ENCODE measurements at places on chromosomes 11 and 22.

DNA sequence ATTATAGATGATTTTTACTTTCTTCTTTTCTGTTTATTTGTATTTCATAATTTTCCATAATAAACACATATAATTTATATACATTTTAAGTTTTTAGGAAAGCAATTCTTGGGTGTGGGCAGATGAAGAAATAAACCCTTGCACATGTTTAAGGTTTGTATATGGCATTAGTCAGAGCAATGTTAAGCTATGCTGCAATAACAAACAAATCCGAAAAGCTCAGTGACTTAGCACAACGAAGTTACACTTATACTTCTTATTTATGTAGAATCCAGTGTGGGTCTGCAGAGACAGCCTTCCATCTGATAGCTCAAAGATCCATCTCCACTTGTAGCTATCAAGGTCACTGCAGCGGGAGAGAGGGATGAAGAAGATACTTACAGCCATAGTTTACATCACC, 68.5 kb upstream of the BARX2 start:
- DNase-seq, result no peak

DNA sequence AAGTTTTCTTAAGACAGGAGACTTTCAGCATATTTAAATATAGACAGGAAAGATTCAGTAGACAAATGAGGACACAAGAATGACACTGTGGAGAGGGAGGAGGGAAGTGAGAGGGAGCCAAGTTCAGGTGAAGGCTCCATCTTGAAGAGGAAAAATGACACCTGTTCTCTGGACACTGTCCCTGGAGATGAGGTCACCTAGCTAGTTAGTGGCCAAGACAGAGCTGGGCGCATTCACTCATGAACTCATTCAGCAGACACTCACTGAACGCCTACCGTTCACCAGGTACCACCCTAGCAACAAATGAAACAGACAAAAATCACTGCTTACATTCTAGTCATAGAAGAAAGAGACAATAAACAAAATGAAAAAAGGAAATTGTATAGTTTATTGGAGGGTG, 103.3 kb upstream of the PARVA start:
- no peak for DNase-seq

- DNase-seq, result peak; percentile 82
Observed at GRCh38 chr11:64152841-64153691, 12.8 kb downstream of the MACROD1 start.

- DNase-seq, result no peak
Observed at GRCh38 chr11:45050111-45050510, 96.3 kb upstream of the PRDM11 start.

DNA sequence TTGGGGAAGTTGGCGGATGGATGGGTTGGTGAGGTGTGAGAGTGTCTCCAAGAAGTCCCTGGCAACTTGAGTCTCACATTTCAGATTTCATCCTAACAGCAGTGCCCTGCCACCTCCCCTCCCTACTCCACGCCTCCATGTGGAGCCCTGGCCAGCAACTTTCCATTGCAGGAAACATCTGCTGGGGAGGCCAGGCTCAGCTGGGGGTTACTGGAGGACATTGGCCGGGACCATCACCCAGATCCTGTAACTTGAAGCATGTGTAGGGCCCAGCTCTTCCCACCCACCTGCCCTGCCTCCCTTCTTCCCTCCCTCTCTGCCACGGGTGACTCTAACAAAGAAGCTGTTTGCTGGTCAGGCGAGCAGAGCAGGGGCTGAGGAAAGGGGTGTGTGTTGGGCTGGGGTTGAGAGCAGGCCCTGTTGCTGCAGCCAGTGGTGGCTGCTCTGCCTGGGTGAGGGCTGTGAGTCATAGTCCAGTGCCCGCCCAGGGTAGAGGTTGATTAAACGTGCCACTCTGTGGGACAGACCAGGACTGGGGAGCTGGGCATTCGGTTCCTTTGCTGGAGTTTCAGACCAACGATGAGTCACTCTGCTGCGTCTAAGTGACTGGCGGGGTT, 64.0 kb downstream of the SCN3B start:
- no peak for DNase-seq

- no peak for DNase-seq
Observed at GRCh38 chr22:20946080-20946986, 20.7 kb upstream of the AIFM3 start.

GRCh38 chr22:26912655-26913345, 255.4 kb downstream of the MIAT start:
- DNase-seq, result no peak

DNA sequence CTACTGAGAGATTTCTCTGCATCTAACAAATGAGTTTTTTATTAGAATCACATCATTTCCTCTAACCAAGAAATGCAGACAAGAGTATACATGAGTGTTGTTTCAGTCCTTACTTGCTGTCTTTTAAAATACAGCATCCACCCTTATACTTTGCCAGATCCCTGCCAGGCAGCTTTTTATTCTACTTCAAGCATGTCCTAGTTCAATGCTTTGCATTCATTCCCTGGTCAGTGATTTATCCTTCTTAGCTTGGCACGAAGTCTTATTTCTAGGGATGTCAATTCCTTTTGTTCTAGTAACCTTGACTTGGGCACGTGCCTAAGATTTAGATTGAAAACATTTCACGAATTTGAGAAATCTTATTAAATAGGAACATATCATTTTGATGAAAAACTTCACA, 307.2 kb upstream of the MPPED2 start:
- DNase-seq, result no peak

DNA sequence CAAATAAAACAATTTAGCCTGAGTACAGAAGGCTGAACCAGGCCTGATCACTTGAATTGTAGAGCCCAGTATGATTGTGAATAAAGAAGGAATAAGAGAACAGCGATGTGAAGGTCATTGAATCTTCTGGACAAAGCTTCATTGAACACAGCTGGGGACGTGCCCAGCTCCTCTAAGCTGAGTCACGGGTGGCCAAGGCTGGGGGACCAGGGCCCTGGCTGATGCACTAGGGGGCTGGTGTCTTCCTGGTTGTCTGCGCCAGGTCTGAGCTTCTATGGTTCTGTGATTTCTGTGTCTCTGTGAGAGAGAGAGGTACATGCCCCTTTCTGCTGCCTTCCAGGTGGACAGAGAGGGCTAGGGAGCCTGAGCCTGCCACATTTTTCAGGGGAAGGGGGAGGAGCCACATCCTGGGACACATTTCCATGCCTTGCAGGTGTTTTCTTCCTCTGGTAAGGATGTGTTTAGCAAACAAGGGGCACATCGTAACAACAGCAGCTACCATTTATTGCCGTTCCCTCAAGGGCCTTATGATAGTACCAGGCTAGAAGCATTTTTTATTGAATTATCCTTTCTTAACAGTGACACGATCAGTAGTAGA, 135.7 kb downstream of the C11orf91 start:
- no peak for DNase-seq

DNA sequence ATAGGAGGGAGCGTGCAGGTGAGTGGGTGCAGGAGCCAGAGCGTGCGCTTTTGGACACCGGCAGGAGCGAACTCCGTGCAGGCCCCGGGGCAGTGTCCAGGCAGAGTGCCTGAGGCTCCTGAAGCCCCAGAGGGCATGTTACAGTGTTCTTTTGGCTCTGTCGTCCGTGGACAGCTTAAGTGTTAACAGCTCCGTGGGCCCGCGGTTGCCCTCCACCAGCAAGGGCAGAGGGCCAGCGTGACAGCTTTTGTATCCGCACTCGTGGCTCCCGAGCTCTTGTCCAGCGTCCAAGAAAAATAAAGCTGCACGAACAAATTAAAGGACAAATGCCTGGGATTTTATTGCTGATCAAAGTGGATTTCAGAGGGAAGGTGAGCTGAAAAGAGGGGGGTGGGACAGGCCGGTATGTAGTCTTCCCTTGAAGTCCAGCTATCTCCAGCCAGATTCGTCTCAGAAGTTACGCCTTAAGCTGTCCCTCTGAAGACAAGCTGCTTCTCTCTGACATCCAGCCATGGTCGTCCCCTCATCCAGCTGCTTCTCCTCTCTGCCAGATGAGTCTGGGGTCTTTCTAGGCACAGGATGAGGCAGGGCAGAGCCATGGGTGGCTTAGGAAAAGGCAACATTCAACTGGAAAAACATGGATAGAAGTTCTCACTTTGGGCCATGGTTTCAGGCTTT, 968 bp upstream of the TMEM109 start:
- no peak for DNase-seq

GRCh38 chr11:96279018-96279895, 63.7 kb downstream of the MAML2 start:
- DNase-seq, result no peak

GRCh38 chr11:128776424-128777284, 82.8 kb downstream of the FLI1 start:
- peak; percentile 65 for DNase-seq

DNA sequence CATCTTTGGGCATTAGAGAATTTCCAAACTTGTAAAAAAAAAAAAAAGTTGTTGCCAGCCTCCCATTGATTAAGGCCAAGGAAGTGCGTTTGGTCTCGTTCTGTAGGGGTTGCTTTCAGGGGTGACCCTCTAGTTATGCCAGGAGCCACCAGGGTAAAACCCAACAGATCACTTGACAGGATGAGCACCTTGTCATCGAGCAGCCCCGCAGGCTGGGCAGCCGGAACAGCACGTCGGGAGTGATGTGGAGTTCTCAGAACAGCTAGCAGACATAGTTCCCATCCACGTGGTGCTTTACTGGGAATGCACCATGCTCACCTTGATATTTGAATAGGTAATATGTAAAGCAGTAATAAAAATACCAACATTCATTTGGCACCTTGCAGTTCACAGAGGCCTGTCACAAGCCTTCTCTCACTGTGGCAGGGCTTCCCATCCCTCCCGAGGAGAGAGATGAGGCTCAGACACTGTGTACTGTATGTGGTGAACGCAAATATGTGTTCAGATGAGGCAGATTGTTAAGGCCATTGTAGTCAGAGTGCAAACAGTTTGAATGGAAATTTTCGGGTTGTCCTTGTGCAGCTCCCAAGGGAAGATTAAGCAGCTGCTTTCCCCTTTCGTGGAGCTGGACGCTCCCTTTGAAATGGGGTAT, 70.9 kb upstream of the SORL1-AS1 start:
- DNase-seq, result no peak

DNA sequence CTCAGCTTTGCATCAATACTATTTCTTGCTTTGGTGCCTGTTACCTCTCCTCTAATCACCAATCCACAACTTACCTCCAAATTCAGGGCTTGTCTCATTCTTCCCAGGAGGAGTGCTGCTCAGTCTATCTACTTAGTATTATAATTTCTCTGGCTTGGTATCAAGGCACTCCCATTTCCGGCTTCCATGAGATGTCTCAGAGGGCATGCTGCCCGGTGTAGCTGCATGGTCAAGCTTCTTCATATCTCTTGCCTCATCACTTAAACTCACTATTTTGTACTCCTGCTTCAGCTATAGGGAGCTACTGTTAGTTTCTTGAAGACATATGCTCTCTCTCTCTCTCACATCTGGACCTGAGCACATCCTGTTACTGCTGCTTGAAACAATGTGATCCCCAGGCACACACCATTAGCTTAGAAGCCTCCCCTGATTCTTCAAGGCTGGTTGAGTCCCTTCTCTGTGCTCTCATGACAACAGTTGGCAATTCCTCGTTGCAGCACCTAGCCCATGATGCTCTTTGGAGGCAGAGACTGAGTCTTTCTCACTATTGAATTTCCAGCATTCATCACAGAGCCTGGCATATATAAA, 182.8 kb upstream of the SYN3 start:
- no peak for DNase-seq

- no peak for DNase-seq
Observed at GRCh38 chr11:22477312-22477711, 139.1 kb downstream of the SLC17A6 start.

- DNase-seq, result no peak
Observed at GRCh38 chr11:3166268-3167142, 1.4 kb upstream of the OSBPL5 start.

- peak; percentile 81 for DNase-seq
Observed at GRCh38 chr11:77086521-77087472, 15.8 kb upstream of the OMP start.

- no peak for DNase-seq
Observed at GRCh38 chr22:24973872-24974271, 21.4 kb downstream of the KIAA1671 start.

Measured in liver (tissue), 10 donors.